H9 (cell line): ENCODE measurements at places on chromosomes 6 and 20. TPM values are rescaled to one million over a fixed set of nuclear protein-coding genes. Genes with fewer than 3 reads are reported as not detected.

Gene SLC13A3
- total RNA-seq, result 15.2 and 17.5 TPM in 2 replicates

Gene SLC22A23
- total RNA-seq, result 6.1 and 6.8 TPM in 2 replicates

DNA sequence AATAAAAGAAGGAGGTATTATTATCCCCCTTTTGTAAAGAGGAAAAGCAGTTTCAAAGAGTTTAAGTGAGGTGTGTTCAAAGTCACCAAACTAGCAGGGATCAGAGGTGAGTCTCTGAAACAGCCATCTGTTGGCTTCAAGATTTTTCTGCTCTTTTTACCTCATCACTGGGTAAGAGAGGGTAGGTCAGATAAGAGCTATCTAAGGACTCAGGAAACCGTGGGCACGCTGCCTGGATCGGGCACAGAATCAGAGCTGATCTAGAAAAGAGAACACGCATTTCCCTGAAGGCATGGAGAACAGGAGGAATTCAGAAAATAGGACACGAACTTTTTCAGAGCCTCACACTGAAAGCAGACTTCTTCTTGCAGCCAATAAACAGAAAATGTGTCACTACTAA, 65.8 kb upstream of the LY86 start:
- no peak for DNase-seq

- no peak for DNase-seq
These were observed 2.0 kb downstream of the FYN start for GRCh38 chr6:111871207-111871606.

DNA sequence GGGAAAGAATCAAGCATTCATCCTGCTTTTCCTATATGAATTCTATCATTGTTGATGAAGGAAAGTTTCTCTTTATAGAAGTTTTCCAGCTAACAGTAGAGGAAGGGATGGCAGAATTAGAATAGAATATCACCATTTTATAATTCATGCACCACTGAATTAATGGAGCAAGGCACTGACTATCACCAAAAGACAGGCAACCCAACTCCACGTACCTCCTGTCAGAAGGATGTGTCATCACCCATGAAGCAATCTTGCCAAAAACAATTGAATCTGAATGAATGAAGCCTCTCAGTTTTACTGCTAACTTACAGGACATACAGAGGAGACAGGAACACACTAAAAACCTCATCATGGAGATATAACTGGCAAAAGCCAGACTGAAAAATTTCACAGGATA, 122.4 kb downstream of the NFATC2 start:
- no peak for DNase-seq

Gene RIPOR3
- total RNA-seq, result 0.46 and 0.48 TPM in 2 replicates

Gene CEP162
- 11.4 and 11.5 TPM in 2 replicates for total RNA-seq

DNA sequence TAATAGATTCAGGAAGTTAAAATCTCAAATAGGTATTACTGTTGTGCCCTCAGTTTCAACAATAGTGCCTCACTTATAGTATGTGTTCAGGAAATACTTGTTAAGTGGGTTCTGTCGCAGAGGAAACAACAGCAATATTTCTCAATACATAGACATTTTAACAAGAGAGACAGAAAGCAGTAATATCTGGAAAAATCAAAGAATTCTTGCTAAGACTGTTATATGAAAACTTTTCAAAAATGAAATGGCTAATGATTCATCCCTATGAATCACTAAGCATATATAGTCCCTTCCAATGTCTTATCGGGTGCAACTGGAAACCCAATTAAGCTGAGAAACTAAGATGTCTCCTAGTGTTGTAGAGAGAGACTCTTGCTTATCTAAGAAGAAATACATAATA, 668.9 kb downstream of the TFAP2A start:
- no peak for DNase-seq

DNA sequence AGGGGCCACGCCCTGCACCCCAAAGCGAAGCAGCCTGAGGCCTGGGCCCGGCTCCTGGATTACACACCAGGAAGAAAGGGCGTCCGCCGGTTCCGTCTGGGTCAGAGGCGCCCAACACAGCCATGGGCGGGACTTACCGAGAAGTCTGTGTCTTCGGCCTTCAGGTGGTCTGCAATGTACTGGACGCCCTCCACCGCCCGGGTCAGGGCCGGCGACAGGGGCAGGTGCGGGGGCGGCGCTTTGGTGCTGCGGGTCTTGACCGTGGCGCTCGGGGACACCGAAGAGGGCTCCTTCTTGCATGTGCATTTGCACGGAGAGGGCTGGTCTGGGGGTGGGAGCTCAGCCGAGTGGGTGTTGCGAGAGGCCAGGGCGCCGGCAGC, 11.6 kb downstream of the CHRNA4 start:
- no peak for DNase-seq

DNA sequence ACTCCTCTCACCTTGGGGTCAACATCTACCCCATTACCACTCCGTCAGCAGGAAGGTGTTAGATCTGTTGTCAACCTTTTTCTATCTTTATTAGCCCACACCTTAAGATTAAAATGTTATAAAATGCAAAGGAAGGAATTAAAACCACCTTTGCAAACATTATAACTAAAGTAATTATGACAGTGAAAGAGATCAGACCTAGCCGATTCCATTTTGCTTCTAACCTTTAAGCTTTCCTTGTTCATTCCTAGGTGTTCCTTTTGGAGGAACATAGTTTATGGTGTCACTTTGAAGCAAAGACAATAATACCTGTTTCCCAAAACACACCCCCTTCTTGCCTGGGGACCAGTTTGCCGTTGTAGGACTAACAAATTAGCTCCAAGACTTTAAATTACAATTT, 1223.0 kb upstream of the ADGRB3 start:
- no peak for DNase-seq

Gene KHDRBS2
- 2.7 and 3.0 TPM in 2 replicates for total RNA-seq
